ENCODE measurements at places on chromosomes 3 and 15. TPM values are rescaled to one million over a fixed set of nuclear protein-coding genes. Genes with fewer than 3 reads are reported as not detected.

The CACNA1D gene
- 0.07 TPM for polyA plus RNA-seq

The RTP1 gene
- polyA plus RNA-seq = not detected

The PDZRN3 gene
- 22.7 TPM for polyA plus RNA-seq

The NBEAL2 gene
- polyA plus RNA-seq = 2.1 TPM

The FOXL2 gene
- 0.07 TPM for polyA plus RNA-seq

The HRG gene
- not detected for polyA plus RNA-seq

The C3orf85 gene
- polyA plus RNA-seq = not detected

The LDHAL6B gene
- polyA plus RNA-seq = not detected

The EFHB gene
- 0.33 TPM for polyA plus RNA-seq
